Naive thymus-derived CD8-positive, alpha-beta T cell (primary cell): ENCODE measurements at places on chromosomes 1 and 21. TPM values are rescaled to one million over a fixed set of nuclear protein-coding genes. Genes with fewer than 3 reads are reported as not detected.

DNA sequence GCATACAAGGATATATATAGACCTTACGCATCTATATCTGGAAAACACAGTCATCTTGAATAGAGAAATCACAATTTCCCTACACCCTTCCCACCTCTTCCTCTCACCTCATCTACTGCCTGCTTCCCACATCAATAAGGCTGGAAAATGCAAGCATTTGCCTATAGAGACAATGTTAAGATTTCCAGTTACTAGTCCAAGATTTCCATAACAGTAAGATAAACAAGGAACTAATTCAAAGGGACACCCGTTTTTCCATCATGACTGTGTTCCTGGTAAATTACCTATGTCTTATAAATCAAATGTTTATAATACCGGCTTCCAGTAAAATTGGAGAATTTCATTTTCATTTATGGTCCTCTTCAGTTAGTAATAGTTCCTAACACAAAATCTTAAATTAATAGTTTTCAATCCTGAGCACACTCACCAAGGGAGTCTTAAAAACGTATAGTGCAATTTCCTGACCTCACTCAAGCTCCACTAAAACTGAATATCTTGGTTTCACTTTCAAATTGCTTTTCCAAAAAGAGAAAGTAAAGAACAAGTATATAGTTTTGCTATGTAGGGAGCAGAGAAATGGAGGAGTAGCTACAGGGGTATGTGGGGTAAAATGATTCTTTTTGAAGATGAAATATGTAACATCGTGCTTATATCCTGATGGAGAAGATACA is 398.7 kb downstream of the PLPP3 start:
- DNase-seq: no peak

DNA sequence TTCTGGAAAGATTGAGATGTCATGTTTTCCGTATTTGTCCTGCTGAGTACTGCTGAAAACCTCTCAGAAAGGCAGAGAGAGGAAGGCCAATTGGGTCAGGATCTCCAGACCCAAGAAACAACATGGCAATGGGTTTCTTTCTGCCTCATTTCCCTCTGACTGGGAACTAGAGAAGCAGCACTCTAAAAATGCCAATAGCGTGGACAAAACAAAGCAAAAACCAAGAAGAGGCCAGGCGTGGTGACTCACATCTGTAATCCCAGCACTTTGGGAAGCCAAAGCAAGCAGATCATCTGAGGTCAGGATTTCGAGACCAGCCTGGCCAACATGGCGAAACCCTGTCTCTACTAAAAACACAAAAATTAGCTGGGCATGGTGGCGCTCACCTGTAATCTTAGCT is 18.3 kb downstream of the TNFRSF9 start:
- DNase-seq: no peak

DNA sequence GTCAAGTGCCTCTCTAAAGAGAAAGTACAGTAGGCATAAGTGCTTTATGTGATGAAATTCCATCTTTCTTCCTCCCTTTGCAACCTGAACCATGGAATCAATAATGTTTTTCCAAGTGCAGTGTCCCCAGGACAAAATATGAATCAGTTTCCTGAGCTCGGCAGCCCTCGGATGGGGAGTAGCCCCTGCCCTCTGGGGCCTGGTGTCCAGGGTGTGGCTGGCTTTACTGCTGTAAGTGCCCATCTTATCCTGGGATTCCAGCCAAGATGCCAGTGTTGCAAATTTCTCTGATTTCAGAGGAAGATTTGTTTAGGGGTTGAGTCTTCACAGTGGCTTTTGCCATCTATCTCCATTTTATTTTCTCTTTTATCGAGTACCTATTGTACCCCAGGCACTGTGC is 40.5 kb upstream of the SRP9 start:
- DNase-seq: no peak

DNA sequence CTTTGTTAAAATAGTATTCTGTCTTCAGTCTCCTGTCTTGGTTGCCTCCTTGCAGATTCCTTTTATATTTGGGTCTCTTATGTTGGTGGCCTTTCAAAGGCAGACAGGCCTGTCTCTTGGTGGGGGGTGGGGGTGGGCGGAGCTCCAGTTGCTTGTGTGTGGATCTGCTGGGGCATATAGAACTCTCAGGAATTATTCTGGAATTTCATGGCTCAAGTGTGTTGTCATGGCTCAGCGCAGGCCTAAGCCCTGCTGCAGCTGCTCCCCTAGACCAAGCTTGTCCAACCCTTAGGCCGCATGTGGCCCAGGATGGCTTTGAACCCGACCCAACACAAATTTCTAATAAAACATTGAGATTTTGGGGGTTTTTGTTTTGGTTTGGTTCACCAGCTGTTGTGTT is 8.0 kb downstream of the C1orf35 start:
- no peak for DNase-seq

DNA sequence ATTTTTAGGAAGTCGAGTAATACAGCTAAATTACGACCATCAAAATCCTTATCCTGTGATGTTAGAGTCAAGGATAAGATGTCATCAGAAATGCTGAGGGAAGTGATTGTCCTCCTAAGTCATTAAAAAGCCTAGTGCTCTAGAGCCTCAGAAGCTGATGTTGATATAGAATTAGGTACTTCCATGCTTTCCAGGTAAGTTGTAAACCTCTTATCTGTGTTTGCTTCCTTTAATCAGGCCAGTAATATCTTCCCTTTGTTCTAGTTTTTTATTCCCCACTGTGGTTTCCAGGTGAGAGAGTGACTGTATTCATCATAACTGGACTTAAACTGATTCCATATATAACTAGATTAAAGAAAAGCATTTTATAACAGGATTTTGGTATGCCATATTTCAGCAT is 44.4 kb downstream of the SMG7 start:
- no peak for DNase-seq

DNA sequence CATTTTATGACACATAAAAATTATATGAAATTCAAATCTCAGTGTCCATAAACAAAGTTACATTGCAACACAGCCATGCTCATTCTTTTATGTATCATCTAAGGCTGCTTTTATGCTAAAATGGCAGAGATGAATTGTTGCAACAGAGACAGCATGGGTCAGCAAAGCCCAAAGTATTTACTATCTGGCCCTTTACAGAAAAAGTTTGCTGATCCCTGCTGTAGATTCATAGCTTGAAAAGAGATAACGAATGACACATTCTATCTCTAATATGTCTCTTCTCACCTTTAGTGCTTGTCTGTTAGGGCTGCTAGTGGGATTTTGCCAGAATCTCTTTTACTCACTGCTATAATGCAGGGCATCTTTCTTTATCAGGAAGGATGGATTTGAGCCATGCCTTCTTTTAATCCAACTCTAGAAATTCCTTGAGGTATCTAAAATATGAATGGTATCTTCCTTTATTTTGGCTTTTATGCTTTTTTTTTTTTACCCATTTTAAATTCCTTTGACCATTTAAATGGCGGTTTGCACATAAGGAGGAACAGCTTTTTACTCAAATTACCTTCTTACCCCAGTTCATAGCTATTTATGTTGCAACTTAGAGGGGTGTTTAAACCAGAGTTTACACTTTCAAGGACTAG is 598.2 kb downstream of the PLPP3 start:
- DNase-seq: no peak

DNA sequence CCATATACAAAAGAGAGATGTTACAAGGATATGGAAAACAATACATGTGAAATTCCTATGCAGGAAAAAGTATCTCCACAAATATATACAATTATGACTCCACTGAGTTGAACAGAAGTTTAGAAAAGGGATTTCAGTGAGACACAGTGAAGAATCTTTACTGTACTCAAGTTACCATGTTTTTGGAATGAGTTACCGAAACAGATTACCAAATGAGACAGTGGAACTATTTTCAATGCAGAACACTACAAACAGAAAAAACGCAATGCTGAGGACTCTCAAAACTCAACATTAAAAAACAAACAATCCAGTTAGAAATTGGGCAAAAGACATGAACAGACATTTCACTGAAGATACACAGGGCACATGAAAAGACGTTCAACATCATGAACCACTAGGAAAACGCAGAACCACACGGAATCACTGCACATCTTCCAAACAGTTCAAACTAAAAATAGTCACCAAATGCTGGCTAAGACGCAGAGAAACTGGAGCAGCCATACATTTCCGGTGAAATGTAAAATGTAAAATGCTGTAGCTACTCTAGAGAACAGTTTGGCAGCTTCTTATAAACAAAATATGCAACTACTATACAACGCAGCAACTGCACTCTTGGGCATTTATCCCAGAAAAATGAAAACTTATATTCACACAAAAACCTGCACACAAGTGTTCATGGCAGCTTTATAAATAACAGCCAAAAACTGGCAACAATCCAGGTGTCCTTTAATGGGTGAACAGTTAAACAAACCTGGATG is 118.7 kb downstream of the UBR4 start:
- DNase-seq: no peak

Gene RHOC
- 3.0 TPM for total RNA-seq
